ENCODE measurements at places on chromosomes 4 and X.

DNA sequence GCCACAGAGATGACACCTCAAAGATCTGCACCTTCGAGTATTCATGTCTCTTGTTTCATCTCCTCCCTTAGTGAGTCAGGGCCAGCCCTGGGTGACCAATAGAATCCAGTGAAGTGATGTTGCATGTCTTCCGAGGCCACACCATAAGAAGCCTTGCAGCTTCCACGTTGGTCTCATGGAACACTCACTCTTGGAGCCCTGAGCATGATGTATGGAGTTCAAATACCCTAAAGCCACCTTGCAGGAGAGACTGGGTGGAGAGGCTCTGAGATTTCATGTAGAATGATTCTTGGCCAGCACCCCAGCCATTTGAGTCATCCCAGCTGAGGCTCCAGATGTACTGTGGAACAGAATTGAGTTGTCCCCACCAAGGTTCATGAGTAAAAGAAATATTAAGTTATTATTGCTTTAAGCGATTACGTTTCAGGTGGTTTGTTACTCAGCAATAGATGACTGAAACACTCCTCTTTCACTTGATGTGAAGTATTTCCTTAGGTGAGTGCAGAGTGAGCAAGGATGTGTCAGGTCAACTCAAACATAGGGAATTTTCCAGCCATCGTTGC, 5.0 kb upstream of the RP2 start:
- DNase-seq = no peak

DNA sequence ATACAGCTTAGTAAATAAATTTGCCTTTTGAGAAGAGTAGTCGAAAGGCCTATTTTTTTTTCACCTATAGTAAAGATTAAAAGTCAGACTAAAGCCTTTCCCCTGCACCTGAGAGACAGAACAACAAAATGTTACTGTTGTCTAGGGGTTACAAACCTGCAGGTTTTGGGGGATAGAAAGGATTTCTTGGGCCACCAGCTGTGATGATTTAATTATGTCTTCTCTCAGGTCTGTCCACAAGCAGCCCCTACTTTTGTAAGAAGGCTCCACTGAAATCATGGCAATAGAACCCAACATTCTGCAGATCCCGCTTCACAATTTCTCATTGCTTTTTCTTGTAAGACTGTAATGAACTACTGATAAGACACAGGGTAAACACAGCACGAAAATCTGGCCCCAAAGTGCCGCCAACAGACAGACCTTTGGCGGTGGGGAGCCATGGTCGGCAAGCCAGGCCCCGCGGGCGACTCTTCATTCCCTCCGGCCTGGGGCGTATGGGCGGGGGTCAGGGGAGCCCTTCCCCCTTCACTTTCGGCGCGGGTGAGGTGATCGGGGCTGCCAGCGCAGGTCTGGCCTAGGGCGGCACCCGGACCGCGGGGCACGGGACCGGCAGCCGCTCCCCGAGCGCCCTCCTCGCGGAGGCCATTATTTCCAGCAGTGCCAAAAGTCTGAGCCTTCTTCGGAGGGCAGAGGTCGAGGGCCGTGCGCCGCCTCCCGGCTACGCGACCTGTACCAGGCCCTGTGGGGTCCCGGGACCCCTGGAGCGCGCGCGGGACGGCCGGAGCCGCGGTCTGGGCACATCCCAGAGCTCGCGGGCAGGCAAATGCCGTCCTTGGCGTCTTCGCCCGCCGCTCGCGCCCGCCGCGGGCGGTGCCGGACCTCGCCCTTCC, 812 bp upstream of the KDM6A start:
- no peak for DNase-seq

- no peak for DNase-seq
These were observed 362.4 kb downstream of the MID1IP1 start for GRCh38 chrX:39163581-39164126.

GRCh38 chrX:130057209-130057608, 53.1 kb downstream of the ELF4 start:
- no peak for DNase-seq

DNA sequence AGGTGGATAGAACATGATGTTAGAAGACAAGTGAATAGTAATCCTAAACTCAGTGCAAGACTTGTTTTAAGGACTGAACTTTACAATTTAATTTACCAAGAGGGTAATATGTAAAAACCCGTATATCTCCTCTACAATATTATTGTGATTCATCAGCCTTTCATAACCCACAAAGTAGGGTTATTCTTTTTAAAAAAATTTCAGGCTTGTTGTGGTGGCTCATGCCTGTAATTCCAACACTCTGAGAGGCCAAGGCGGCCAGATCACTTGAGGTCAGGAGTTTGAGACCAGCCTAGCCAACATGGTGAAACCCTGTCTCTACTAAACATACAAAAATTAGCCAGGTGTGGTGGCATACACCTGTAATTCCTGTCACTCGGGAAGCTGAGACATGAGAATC, 7.2 kb downstream of the IBSP start:
- DNase-seq = no peak

- no peak for DNase-seq
These were observed 436.2 kb downstream of the FAT4 start for GRCh38 chr4:125750828-125751466.

GRCh38 chrX:25003066-25003849, 12.5 kb downstream of the ARX start:
- DNase-seq = no peak

DNA sequence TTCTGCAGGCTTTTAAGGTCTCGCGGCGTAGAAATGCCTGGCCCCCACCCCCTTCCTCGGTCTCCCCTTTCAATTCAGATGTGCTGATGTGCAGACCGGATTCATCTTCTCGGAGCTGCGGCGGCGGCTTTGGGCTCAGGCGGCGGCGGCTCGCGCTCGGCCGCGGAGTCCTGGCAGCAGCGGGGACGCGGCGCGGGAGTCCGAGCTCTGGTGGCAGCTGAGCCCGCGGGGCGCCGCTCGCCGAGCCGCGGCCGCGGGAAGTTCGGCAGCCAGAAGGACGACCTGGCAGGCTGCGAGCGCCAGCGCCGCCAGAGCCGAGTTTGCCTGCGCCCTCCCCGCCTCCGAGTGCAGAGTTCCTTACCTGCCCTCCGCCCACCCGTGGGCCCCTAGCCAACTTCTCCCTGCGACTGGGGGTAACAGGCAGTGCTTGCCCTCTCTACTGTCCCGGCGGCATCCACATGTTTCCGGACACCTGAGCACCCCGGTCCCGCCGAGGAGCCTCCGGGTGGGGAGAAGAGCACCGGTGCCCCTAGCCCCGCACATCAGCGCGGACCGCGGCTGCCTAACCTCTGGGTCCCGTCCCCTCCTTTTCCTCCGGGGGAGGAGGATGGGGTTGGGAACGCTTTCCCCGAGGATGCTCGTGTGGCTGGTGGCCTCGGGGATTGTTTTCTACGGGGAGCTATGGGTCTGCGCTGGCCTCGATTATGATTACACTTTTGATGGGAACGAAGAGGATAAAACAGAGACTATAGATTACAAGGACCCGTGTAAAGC, 448 bp downstream of the TLL1 start:
- no peak for DNase-seq

DNA sequence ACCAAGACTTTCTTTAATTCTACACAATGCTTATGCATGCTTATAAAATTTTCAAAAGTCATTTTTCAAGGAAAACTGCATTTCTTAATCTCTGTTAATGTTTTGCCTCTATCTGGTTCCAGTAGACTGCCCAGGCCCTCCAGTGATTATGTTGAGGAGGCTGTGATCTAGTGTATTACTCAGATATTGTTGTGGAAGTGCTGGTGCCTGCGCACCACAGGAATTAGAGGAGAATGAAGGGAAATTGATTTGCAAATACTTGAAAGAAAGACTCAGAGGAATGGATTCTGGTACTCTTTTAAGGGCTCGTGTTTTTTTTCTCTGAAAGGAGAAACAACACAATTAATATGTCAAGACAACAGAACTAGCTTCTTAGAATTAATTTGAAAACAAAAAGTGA, 1015.1 kb downstream of the RPA4 start:
- no peak for DNase-seq

DNA sequence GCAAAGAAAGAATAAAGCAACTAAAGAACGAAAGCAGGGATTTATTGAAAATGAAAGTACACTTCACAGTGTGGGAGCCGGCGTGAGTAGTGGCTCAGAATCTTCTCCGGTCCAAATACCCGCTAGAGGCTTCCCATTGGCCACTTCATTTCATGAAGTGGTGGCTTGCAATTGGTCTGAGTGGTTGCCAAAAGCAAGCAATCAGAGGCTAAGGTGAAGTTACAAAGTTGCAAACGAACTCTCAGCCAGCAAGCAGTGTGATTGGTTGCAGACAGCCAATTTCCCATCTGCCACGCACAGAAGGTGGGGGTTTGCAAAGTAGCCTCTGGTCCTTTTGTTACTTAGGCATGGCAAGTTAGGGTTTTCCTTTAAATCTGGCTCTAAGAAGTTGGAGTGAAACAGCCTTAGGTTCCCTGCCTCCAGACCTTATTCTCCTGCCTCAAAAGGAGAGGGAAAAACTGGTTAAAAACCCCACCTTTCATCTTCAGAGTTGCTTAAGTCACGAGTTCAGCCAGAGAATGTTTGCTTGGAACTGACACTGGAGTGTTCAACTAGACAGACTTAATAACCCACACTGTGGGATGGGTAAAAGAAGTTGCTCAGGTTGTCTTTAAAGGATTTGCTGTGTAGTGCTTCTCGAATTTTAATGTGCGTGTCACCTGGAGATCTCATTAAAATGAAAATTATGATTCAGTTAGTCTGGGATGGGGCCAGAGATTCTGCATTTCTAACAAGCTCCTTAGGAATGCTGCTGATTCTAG, 6.9 kb upstream of the CLOCK start:
- DNase-seq = no peak

DNA sequence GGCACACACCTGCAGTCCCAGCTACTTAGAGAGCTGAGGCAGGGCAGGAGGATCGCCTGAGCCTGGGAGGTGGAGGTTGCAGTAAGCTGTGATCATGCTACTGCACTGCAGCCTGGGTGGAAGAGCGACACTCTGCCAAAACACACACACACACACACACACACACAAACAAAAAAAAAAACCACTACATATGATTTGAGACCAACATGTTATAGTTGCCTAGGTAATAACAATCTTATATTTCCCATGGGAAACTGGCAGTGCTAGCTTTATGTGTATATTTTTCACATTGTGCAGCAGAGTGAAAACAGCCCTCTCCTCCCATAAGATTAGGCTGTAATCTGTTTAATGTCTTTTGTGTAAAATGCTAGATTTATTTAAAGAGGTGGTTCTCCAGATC, 3.1 kb upstream of the FAM241A start:
- no peak for DNase-seq

- DNase-seq = no peak
These were observed 32.7 kb upstream of the AREG start for GRCh38 chr4:74412225-74412624.

DNA sequence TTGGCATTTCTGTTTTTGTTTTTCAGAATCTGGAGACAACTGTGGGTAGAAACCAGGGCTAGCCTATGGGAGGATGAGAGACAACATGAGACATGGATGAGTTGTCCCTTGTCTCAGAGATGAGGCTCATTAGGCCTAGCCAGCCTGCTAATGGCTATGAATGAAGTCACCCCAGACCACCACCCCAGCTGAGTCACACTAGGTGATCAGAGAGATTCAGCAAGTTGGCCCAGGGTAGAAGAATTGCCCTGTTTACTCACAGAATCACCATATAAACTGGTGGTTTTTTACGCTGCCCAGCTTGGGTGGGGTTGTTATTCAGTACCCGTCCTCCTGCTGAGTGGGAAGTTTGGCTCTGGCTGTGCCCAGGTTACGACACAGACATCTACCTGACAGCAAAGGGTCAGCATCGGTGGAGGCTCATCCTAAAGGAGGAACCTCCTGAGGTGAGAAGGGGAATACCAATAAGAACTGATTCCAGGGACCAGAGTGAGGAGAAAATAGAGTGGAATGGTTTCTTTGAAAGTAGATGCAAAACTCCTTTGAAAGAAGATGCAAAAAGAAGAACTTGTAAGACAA, 17.2 kb upstream of the ARSJ start:
- no peak for DNase-seq

GRCh38 chrX:128846385-128846784, 676.9 kb downstream of the SMARCA1 start:
- no peak for DNase-seq

GRCh38 chr4:177376024-177376423, 66.2 kb downstream of the AGA start:
- no peak for DNase-seq

- DNase-seq = no peak
These were observed 15.1 kb downstream of the DGKQ start for GRCh38 chr4:958314-958665.

GRCh38 chrX:16851421-16851820, 18.7 kb downstream of the RBBP7 start:
- no peak for DNase-seq

DNA sequence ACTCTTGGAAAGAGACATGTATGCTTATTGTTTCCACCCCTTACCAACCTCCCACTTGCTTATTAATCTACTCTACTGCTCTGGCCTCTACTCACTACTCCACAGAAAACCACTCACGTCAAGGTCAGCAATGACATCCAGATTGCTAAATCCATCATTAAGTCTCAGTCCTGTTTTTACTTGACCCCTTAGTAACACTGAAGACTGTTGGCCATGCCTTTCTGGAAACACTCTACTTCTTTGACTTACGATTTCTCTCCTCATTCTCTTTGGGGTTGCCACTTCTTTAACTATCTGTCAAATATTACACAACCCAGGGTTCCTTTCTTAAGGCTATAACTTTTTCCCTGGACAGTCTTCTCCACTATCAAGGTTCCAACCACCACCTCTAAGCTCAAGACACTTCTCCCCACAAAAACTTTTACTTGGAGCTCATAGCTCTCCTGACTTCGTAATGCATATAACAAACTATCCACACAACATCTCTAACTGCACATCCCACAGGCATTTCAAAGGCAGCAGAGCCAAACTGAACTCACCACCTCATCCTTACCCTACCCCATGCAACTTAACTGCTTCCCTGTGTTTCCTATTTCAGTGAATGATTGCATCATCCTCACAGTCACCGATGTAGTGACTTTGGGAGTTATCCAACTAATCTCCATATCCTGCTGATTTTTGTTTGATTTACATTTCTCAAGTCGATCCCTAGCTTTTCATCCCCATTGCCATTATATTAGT, 15.8 kb upstream of the MAGEA4 start:
- no peak for DNase-seq

DNA sequence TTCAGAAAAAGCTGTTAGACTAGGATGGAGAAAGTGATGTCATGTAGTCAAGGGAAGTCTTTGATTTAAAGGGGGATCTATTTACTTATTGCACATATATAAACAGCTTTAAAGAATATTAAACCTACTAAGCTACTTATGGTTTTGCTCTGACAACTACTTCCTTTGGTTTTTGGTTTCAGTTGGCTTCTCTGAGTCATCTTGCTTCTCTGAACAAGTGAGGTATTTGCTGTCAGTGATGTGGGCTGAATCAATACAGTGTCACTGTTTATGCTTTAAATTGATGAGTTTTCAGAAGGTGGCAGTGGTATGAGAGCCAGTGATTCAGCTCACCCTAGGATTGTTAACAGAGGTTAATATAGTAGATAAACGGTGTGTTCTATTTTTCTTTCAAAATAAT, 75.1 kb downstream of the CEP44 start:
- DNase-seq = no peak

DNA sequence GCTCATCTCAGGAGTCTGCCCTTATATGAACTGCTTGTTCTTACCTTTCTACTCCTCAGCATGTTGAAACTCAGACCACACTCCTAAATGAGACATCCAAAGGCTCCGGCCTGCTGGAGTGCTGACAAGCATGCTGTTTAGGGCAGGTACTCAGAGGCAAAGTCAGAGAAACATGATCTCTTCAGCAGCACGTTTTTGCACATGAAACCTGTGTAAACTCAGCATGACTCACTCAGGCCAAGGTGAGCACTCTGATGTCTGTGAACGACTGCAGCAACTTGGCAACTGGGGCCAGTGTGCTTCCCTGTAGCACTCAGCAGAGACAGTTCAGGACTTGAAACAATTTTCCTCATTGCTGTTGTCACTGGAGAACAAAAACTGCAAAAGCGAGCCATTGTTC, 109.6 kb downstream of the PACRGL start:
- DNase-seq = no peak
